ENCODE measurements at places on chromosomes 7 and 10.
A peak's percentile ranks its signal among the peaks of the same experiment; 100 is the strongest.

GRCh38 chr10:5356302-5356763 lies 8.4 kb upstream of the UCN3 start:
- no peak for DNase-seq

- no peak for DNase-seq
Observed at GRCh38 chr10:70659306-70659705, 13.0 kb upstream of the ADAMTS14 start.

- no peak for DNase-seq
Observed at GRCh38 chr10:69633673-69634635, 3.9 kb downstream of the FAM241B start.

DNA sequence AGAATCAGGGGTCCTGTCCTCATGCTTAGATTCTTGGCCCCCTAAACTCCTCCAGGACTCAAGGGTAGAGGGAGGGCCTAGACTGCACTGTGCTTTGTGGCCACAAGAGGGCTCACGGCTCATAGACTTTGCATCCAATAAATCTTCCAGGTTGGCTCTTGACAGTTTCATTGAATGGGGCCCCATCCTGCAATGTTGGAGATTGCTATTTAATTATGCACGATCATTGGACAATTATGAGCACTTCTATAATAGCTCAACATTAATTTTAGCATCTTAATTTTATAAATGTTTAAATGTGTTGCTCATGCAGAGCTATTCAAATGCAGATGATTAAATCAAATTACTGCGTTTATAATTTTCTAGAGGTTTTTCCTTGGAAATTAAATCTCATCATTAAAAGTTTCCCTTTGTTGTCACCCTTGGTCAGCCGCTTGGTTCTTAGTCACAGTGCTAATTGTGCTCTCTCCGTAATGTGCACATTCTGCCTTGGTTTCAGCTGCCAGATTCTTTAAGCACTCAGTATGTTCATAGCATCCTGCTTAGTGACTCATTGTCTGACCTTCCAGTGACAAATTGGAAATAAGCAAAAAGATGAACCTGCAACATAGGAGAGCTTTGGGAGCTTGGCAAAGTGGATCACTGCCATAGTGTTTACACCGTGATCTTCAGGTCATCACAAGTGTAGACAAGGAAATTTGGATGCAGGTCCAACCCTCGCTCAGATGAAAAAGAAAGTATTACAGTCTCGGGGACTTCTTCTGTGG lies 33.4 kb upstream of the PLPP4 start:
- peak; percentile 39 for DNase-seq

DNA sequence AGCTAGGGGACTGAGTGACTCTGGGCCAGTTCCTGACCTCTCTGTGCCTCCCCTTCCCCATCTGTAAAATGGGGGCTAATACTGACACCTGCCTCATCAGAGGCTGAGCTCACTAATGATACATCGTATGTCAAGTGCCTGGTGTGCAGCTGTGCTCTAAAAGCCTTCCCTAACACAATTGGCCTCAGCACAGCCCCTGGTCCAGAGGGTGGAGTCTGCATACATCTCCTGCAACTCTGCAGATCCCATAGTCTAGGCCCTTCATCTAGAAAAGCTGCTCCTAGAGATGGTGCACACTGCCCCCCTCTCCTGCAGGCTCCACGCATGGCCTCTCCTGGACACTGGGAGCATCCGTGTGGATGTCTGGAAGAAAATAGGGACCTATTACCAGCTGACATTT lies 255.0 kb downstream of the RPS24 start:
- no peak for DNase-seq

DNA sequence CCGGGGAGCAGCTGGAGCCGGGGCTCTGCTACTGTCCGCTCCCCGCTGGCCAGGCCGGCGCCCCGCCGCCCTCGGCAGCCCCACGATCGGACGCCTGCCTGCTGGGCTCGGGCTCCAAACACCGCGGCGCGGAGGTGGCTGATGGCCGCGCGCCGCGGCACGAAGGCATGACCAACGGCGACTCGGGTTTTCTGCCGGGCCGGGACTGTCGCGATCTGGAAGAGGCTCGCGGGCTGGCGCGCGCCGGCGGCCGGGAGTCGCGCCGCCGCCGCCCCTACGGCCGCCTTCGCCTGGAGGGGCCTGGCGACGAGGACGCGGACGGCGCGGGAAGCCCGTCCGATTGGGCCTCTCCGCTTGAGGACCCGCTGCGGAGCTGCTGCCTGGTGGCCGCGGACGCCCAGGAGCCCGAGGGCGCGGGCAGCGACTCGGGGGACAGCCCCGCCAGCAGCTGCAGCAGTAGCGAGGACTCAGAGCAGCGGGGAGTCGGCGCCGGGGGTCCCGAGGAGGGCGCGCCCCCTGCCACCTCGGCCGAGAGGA lies 570 bp downstream of the TBC1D12 start:
- no peak for DNase-seq

GRCh38 chr7:92221766-92222165 lies 23.9 kb downstream of the KRIT1 start:
- no peak for DNase-seq

GRCh38 chr7:66304536-66304935 lies 99.4 kb downstream of the TPST1 start:
- no peak for DNase-seq

DNA sequence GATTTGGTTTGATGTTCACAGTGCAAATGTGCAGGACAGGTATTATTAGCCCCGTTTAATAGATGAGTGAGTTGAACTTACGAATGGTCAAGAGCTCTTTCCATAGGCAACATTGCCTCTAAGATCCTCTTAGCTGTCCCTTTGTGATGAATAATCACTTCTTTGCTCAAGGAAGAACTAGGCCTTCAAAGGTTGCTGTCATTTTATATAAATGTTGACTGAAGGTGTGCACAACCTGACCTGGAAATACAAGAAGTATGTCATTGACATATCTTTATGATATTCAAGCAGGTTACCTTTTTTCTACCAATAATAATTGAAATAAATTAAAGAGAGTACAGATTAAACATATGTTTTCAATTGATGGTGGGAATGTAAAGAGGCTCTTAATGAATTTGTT lies 48.5 kb upstream of the GLCCI1 start:
- no peak for DNase-seq

GRCh38 chr7:153590136-153590535 lies 462.1 kb upstream of the DPP6 start:
- DNase-seq = no peak

DNA sequence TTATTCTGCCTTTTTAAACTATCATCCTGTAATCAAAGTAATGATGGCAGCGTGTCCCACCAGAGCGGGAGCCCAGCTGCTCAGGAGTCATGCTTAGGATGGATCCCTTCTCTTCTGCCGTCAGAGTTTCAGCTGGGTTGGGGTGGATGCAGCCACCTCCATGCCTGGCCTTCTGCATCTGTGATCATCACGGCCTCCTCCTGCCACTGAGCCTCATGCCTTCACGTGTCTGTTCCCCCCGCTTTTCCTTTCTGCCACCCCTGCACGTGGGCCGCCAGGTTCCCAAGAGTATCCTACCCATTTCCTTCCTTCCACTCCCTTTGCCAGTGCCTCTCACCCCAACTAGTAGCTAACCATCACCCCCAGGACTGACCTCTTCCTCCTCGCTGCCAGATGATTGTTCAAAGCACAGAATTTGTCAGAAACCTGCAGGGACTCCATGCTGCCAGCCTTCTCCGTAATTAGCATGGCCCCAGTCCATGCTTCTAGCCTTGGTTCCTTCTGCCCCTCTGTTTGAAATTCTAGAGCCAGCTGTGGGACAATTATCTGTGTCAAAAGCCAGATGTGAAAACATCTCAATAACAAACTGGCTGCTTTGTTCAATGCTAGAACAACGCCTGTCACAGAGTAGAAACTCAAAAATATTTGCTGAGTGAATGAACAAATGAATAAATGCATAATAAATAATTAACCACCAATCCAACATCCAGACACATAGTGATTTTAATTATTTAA lies 151.7 kb downstream of the EGFR start:
- no peak for DNase-seq

DNA sequence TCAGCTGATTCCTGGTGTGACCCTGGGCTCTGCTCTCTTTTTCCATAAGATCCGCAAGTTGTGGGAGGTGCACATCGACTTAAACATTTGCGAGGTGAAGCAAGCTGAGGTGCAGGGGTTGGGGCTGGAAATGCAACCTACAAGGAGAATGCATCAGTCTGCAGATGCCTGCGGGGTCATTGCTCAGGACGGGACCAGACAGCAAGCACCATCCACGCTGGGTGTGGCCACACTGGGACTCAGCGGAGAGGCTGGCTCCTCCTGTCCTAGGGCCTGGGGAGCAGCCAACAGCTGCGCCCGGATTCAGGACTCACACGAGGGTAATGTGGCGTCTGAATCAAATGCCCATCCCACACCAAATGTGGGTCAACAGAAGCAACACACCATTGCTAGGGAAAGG lies 33.8 kb downstream of the STK32C start:
- no peak for DNase-seq

DNA sequence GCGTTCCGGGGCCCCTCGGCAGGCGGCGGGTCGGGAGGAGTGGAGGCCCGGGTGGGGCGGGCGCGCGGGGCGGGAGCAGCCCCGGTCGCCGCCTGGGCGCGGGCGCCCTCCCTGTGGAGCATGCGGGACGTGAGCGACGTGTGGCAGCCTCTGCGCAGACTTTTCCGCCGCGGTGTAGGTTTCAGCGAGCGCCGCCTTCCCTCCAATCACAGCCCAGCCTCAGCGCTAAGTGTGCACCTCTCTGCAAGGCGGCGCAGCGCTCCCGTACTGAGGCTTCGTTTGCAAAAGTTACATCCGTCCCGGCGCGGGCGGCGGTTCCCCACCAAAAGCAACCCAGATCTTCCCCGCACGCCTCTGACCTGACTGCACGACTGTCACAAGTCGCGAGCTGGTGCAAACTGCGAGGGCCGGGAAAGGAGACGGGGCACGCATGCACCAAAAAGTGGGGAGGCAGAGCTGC lies 1.2 kb upstream of the PFKFB3 start:
- peak; percentile 91 for DNase-seq

GRCh38 chr10:29698773-29699490 lies 64.2 kb upstream of the SVIL start:
- no peak for DNase-seq
